ENCODE measurements at places on chromosomes 4 and X.

DNA sequence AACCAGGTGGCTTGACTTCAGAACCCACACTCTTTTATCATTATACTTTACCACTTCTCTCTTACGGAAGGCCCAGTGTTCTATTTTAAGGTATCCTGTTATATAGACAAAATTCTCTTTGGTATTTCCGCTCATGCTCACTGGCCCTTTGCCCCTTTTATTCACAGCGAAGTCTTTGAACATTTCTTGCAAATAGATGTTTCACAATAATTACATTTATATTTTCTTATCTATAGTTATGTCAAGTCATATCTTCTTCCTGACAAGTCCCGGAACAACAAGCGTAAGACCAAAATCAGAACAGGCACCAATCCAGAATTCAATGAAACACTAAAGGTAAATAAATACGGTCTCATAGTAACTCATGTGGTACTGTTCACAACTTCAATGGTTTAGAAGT, 102.0 kb downstream of the SYTL5 start:
- no peak for DNase-seq

DNA sequence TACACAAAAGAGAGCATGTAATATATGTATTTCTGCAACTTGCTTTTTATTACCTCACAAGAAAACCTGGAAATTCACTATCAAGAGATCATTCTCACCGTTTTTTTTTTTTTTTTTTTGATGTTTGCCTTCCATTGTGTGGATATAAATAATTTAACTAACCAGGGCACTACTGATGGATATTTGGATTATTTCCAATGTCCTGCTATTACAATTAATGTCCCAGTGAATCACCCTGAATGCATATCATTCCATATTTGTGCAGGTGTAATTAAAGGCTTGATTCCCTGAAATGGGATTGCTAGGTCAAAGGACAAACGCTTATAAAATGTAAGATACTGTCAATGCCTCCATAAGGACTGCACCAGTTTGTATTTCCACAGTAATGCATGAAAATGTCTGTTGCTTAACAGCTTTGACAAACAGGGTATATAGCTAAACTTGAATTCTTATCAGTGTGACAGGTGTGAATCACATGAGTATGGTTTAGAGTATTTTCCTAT, 87.8 kb downstream of the NCAPG start:
- DNase-seq = no peak

GRCh38 chr4:122814426-122814825, 12.2 kb upstream of the FGF2 start:
- DNase-seq = no peak

- DNase-seq = no peak
Observed at GRCh38 chr4:104424475-104424941, 70.2 kb downstream of the CXXC4 start.

DNA sequence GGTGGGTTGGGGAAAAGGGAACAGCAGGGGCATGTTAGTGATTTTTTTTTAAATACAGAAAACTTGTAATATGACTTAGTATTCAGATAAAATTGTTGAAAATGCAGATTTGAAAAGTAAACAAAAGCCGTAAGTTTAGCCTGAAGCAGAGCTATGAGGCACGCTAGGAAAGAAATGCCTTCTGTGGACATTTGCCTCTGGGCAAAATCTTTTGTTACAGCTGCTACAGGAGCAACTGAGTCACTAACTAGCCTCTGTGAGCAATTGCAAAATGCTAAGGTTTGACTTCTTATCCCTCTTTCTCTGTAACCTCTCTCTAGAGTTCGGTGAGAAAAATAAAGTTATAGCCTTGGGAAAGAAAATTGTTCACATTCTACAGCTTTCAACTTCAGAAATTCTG, 350.0 kb downstream of the SLC7A11 start:
- DNase-seq = no peak

DNA sequence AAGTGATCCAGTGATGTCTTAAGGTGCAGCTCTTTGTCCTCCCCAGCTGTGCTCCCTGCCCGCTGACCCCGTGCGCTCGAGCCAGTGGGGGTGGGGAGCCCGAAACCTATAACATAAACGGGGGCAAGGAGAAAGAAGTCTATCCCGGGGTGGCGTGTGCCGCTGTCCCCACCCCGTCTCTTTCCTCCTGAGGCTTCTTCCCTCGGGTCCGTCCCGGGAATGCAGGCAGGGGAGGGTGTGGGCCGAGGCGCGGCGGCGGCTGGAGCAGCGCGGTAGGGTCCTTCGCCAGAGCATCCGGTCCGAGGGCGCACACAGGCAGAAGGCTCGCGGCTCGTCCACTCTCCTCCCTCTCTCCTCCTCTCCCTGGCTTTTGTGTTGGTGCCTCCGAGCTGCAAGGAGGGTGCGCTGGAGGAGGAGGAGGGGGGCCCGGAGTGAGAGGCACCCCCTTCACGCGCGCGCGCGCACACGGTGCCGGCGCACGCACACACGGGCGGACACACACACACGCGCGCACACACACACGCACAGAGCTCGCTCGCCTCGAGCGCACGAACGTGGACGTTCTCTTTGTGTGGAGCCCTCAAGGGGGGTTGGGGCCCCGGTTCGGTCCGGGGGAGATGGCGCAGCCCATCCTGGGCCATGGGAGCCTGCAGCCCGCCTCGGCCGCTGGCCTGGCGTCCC, at the start of gene RAB33A:
Gene RAB33A (plus strand): TSS at position 517 of the 681 bp plus-strand sequence. CDS start 101 bp downstream, at position 618.
- peak; percentile 19 for DNase-seq

DNA sequence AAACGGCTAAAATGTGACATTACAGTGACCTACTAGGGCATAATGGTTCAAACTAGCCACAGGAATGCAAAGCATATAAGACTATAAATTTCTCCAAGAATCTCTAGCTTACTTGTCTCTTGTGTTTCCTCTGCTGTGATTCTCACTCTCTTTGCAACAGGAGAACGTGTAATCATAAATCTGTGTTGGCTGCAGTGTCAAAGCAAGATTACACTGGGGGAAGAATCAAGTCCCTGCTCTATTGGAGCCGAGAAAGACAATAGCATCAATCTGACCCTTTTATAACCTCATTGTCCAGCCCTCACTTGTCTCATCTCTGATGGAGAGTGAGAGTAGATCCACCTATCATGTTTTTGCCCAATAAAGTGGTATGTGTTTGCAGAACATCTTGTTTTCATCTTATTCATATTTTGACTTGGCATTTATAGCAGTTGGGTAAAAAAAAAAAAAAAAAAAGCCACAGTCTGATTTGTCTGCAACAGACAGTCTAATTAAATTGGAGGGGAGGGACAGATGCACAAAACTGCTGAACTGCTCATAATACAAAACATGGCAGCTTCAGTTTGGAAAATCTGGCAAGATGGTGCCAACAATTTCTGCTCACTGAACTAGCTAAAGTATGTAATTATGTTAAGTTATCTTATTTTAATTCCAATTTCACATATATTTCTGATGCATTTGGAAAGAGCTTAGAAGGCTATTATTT, 165.0 kb upstream of the GABRA2 start:
- DNase-seq = no peak

All from fibroblast of skin of scalp (primary cell).